Activated naive CD4-positive, alpha-beta T cell treated with Interleukin-2 at 50 U/mL for 16 hours (primary cell): ENCODE measurements at places on chromosomes 4 and X.
A peak's percentile ranks its signal among the peaks of the same experiment; 100 is the strongest.

GRCh38 chr4:154578919-154579318 is 11.6 kb downstream of the FGA start:
- no peak for DNase-seq

DNA sequence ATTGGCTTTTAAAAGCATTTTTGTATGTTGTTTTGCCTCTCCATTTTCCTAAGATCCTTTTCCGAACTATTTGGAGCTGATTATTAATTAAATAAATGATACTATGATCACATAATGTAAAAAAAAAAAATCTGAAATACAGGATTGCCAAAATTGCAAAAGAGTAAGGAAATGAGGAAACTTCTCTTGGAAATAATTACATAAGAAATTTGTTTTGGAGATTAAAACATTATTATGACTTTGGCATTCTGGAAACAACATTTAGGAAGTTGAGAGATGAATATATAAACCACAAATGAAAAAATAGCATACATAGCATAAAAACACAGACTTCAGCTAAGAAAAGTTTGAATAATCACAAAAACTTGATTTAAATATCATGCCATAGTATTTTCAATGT is 33.5 kb downstream of the PF4 start:
- no peak for DNase-seq

DNA sequence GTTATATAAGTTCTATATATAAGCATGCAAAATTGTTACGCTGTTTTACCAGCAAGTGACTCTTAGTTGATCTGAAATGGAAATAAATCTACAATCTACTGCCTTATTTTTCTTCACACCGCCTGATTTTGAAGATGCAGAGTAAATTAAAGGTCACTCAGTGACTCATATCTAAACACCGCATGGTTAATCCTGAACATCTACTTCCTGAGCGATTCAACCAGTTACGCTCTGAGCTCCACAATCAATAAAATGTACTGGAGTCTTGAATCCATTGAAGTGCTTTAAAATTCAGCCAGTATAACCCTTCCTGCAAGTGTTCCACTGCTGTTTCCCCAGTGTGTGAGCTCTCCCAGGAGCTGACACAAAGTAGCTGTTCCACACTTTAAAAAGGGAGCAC is 192.8 kb downstream of the SLC7A11 start:
- no peak for DNase-seq

DNA sequence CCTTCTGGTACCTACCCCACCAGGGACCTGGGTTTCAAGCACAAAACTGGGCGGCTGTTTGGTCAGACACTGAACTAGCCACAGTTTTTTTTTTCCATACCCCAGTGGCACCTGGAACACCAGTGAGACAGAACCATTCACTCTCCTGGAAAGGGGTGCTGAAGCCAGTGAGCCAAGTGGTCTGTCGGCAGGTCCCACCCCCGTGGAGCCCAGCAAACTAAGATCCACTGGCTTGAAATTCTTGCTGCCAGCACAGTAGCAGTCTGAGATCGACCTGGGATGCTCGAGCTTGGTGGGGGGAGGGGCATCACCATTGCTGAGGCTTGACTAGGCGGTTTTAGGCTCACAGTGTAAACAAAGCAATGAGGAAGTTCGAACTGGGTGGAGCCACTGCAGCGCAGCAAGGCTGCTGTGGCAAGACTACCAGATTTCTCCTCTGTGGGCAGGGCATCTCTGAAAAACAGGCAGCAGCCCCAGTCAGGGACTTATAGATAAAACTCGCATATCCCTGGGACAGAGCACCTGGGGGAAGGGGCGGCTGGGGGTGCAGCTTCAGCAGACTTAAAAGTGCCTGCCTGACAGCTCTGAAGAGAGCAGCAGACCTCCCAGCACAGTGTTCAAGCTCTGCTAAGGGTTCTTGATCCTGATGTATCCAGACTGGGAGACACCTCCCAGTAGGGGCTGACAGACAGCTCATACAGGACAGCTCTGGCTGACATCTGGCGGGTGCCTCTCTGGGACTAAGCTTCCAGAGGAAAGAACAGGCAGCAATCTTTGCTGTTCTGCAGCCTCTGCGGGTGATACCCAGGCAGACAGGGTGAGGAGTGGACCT is 223.0 kb downstream of the COX18 start:
- DNase-seq: no peak

DNA sequence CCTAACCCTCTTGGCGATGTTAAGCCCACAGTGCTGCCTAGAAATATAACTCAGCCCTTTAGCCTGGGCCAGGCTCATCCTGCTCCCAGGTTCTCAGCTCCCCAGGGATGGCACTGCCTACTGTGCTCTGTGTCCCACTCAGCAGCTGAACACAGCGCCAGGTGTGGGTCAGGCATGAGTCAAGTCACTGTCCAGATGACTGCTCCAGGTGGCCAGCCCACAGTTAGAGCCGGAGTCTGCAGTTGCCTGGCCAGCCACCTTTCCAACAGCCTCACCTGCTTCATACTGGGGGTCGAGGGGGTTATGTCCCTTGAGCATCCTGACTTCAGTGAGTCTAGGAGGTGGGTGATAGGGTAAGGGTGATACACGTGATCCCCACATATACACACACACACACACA is 48.4 kb downstream of the TBC1D14 start:
- DNase-seq: no peak

- DNase-seq: peak; percentile 3
Observed at GRCh38 chrX:136963973-136964372, 69.8 kb downstream of the GPR101 start.

- no peak for DNase-seq
Observed at GRCh38 chr4:149985981-149986380, 92.3 kb upstream of the DCLK2 start.

DNA sequence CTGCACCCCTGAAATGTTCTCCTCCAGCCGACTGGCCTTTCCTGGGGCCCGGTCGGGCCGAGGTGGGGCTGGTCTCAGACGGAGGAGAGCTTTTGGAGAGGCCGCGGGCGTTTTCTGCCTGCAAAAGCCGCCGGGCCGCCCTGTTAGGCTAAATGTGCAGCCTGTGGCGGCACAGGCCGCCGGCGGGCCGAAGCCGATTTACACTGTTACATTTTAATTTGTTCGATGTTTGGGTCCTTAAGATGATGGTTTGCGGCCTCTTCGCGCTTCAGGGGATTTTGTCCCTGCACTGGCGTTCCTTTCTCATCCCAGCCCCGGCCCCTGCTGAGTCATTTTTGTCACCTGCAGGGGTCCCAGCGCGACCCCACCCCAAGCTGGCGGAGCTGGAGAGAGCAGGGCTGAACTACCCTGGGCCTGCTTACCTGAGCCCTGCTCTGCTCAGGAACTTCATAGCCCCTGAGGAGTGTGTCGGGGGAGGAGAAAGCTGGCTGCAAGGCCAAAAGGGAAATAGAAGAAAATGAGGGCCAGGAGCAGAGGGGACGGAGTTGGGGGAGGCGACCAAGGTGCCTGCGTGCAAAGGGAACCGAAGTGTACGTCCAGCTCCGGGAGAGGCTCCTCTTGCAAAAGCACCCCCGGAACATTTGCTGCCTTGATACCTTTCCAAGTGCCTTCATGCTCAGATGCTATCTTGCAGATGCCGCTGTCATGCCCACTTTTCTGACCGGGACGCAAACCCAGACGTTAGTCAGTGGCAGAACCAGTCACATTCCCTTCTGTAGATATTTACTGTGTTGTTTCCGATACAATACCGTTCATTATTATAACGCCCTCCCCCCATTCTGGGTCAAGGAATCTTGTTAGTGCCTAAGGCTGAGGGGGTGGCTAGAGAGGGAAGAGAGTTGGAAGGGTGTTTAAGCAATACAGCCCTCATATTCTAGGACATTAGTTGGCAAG is 977 bp upstream of the RBBP7 start:
- no peak for DNase-seq

DNA sequence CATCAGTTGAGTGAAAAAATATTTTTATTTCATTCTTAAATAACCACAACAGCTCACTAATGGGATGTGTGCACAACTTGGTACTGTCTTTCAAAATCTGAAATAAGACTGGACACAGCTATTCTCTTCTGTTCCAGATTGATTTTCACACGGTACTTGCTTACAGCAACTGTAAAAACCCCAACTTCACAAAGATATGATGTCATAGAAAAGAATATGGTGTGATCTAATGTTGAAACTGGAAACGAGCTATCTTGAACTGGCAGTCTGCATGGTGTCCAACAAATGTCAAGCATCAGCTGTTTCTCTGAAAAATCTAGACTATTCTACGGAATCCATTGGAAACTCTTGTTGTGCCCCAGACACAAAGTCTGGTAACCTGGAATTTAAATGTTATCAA is 14.7 kb downstream of the HELQ start:
- DNase-seq: no peak

DNA sequence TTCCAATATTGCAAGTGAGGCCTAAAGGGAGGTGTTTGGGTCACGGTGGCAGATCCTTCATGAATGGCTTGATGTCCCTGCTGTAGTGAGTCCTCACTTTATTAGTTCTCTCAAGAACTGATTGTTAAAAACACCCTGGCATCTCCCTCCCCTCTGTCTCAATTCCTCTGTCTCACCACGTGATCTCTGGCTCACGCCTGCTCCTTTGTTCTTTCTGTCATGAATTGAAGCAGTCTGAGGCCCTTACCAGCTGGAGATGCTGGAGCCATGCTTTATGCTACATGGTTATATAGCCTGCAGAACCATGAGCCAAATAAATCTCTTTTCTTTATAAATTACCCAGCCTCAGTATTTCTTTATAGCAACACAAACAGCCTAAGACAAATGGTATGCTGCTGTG is 980.7 kb upstream of the GRIA3 start:
- DNase-seq: no peak

DNA sequence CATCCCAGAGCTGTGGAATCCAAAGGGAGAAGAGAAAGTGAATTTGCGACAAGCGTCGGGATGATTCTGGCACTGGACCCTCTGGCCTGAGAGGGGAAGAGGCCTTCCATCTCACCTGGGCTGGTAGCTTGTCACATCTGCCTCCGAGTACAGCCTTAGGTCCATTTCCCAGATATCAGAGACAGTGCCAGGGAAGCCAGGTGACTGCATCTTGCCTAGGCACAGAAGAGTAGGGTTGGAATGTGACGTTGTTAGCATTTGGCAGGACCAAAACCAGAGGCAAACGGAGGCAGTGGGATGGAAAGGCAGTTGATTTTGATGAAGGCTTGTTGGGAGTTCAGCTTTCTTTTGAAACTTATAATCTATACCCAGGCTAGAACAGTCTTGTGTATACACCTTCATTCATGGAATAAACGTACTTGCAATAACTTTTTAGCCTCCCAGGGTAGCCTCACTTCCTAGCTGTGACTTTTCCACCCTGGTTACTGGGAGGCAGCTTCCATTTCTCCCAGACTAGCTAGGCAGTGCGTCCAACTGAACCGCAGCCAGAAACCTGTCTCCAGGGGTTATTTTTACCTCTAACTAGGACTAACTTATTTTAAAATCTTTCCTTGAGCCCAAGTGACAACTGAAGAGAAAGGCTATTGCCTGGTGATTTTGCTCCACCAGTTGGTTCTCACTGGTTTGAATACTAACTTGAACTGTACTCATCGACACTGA is 5.9 kb downstream of the SOD3 start:
- DNase-seq: no peak

GRCh38 chr4:69749771-69750170 is 10.6 kb downstream of the SULT1B1 start:
- DNase-seq: no peak

GRCh38 chr4:5638316-5638715 is 70.0 kb downstream of the EVC2 start:
- DNase-seq: no peak

DNA sequence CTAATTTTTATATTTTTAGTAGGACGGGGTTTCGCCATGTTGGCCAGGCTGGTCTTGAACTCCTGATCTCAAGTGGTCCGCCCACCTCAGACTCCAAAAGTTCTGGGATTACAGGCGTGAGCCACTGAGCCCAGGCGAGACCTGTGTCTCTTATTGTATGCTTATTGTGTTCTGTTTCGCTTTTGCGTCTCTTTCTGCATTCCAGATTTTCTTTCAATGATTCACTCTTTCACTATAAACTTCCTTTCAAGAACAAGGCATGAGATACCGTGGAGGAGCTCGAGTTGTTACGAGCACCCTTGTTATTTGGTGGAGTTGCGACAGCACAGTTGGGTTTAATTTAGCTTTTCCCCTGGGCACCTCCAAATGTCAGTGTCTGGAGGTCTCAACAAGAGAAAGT is 366.7 kb upstream of the FAT1 start:
- DNase-seq: no peak
